Vagina (tissue), 2 donors: ENCODE measurements at places on chromosomes 12 and 14.

DNA sequence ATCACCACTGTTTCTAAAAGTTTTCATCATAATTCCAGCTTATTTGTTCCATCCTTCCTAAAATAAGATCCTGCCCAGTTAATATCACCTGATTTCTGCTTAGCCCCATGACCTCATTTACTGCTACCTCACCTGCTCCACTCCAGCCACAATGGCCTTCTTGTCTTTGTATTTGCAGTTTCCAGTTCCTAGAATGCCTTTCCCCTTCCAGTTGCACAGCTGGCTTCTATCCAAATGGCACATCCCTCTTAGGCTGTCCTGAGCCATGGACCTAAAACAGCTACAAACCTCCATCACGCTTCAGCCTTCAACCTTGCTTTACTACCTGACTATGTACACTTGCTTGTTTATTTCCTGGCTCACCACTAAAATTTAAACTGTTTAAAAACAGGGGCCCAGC, 6.5 kb upstream of the LGMN start:
- no peak for DNase-seq

GRCh38 chr12:132133952-132134652, 10.0 kb downstream of the DDX51 start:
- no peak for DNase-seq

DNA sequence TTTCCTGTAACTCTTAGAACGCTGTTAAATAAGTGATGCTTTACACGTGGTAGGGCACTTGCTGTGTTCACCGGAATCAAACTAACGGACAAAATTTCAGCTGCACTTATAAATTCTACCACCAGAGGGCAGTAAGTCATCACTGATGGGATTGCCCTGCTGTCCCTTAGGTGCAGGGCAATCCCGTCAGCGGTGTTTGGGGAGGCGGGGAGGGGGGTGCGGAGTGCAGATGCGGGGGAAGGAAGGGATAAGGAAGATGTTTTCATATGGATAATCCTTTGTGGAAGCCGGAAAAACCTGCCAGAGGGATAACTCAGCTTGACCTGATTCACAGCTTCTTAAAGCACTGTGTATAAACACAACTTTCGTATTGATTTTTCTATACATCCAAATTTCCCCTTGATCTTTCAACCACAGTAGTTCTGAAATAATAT, 21.7 kb upstream of the SLC10A1 start:
- no peak for DNase-seq

- DNase-seq: no peak
Measured at GRCh38 chr12:67855103-67855502, 134.1 kb upstream of the IFNG-AS1 start.

- DNase-seq: no peak
Measured at GRCh38 chr12:113792450-113792849, 173.7 kb downstream of the RBM19 start.

DNA sequence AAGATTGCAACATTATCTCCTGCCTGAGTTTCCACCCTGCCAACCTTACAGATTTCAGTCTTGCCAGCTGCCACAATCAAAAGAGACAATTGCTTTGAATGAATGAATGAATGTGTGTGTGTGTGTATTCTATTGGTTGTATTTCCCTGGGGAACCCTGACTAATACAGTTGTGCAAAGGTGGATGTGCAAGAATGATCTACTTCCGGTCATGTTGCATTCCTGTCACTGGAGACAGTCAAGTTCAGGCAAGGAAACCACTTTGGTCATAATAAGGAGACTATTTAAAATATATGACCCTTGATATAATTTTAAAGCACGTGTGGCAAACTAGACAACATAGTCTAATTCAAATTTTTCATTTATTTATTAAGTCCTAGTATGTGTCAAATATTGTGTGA, 13.1 kb downstream of the RERG start:
- DNase-seq: no peak

DNA sequence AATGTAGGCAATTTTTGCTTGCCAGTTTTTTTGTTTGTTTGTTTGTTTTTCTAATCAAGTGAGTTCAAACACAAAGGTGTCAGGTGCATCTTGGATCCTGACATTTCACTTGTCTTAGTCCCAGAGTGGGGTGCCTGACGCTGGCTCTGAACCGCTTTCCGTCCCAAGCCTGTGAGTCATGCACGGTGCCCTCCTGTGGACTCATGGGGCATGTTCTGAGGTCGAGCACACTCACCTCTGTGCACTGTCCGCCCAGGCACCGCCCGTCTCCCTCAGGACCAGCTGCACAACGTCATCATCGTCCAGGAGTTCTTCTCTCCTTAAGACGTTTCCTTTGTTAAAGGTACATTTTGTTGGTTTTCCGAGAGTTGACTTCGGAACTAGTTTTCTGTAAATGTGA, 98.2 kb downstream of the GLT1D1 start:
- no peak for DNase-seq

DNA sequence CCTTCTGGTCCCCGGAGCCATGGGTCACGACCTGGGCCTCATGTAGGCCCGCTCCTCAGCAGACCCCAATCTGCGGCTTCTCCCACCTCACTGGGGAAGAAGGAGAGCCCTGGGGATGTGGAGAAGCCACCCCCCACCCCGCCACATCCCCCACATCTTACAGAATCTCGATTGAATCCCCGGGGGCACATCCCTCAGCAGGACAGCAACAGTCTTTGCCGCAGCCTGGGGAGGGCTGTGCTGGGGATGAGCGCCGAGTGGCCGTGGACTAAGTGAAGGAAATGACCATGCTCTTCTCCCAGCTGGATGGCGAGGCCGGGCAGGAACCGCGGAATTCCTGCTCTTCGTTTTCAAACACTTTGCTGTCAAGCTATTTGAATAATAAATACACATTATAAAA, 169.0 kb upstream of the RTL1 start:
- peak; percentile 89 for DNase-seq

- no peak for DNase-seq
Measured at GRCh38 chr14:75831952-75832351, 149.8 kb downstream of the TGFB3 start.

- DNase-seq: no peak
Measured at GRCh38 chr14:89219051-89219450, 198.0 kb downstream of the FOXN3 start.

DNA sequence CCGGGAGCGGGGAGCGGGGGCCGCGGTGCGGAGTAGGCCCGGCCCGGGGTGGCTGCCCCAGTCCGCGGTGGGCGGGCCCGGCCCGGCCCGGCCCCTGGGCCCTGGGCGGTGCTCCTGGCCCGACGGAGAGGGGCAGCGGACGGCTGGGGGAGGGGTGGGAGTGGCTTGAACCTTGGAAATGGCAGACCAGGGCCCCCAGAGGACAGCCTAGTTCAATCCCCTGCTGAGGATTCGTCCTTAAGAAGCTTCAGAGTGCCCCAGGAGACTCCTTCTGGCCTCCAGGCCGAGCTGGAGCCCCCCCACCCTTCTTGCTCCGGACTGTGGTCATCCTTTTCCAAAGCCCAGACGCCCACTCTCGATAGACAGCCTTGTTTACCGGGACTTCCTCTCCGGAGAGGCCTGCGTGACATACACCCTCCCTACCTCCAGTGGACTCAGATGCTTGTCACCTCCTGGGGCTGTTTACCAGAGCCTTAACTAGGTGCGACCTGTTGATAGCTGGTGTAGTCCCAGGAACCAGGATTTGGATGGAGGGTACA, 458 bp downstream of the KHNYN start:
- DNase-seq: peak; percentile 90

DNA sequence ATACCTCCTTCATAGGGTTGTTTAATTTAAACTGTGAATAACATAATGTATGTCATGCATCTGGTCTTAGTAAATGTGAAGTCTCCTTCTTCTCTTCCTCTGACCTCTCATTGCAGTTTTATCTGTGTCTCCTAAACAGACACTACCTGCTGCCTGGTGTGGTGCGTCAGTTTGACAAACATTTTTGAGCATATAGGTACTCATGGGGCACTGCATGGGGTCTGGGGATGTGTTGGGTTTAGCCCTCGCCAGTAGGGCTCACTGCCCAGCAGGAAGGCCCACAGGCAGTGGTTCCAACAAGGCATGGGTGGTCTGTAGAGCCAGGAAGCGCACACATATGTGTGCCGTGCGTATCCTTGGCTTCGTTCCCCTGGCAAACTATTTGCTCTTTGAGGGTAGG, 3.0 kb upstream of the CEBPE start:
- DNase-seq: no peak

DNA sequence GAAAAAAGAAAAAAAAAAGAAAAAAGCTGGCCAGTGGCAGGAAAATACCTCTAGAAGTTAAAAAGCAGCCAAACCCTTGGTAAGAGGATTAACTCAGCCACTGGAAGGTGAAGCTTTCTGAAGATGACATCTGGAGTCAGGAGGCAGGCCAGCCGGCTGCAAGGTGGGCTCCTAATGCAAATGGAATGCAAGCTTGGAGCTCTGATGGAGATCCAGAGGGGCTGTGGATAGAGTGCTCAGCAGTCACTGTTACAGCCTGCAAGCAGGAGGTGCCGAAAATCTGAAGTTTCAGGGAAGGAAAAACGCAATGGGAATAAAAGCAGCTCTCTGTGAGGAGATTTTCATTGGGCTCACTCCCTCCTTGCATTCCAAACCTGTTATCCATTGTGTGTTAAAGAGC, 41.0 kb downstream of the GSC start:
- no peak for DNase-seq

DNA sequence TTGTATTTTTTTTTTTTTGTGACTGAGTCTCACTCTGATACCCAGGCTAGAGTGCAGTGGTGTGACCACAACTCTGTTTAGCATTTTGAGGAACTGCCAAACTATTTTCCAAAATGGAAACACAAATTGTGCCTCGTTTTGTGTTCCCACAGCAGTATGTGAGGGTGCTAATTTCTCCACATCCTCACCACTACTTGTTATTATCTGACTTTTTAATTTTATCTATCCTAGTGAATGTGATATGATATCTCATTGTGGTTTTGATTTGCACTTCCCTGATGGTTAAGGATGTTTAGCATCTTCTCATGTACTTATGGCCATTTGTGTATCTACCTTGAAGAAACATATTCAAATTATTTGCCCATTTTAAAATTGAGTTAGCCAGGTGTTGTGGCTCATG, 62.4 kb downstream of the SRGAP1 start:
- DNase-seq: no peak

DNA sequence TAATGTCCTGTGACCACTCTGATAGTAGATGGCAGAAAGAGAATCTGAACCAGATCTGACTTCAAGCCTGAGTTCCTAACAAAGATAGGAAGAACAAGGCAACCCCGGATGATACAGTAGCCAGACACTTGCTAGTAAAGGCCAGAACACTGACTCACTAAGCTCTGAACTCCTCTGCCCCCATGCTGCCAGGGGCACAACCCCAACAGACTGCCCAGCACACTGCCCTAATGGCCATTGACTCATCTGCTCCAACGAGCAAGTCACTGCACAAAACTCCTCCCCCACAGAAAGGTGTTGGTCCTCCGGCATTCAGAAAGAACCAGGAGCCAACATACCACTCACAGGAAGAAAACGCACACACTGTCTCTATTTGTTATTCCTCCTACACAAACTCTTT, 179.6 kb upstream of the NUDT4 start:
- DNase-seq: no peak

DNA sequence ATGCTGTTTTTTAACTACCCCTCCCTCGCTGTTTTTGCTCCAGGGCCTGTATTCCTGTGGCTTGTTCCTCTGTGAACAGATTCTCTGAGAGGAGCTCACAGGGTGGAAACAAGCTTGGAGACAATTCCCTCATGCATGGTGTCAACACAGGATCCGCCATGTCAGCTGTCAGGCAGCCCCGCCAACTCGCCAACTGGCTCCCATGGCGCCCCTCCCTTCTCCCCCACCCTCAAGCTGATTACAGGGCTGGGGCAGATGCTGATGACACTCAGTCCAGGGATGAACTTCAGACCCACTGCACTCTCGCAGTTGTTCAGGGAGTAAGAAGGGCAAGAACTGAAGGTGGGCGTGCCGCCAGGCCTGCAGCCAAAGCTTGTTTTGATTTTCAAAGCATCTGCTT, 229.9 kb downstream of the NTF3 start:
- DNase-seq: no peak

GRCh38 chr12:386651-387050, 2.5 kb downstream of the KDM5A start:
- DNase-seq: no peak

DNA sequence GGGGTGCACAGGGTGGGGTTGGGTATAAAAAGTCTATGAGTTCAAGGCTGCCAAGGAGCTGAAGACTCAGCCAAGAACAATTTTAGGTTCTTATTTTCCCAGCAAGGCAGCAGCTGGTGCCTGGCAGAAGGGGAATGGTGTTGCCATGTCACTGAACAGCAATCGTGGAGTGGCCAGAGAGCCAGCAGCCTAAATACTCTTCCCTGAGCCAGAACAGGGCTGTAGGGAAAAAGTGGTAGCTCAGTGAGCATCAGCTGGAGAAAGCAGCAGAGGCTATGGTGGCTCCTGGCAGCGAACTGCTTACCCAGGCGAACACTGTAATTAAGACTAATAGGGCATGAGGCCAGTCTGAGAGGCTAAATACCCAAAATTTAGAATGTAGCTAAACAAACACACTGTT, 334.9 kb downstream of the RMST start:
- DNase-seq: no peak

- no peak for DNase-seq
Measured at GRCh38 chr12:116591855-116592637, 32.9 kb downstream of the MAP1LC3B2 start.
